Left kidney (tissue), 8 donors: ENCODE measurements at places on chromosomes 4 and X.

- no peak for DNase-seq
Measured at GRCh38 chr4:116724249-116724648, 361.1 kb downstream of the TRAM1L1 start.

- DNase-seq, result peak; percentile 49
Measured at GRCh38 chrX:119981286-119982070, 37.9 kb upstream of the NKAP start.

DNA sequence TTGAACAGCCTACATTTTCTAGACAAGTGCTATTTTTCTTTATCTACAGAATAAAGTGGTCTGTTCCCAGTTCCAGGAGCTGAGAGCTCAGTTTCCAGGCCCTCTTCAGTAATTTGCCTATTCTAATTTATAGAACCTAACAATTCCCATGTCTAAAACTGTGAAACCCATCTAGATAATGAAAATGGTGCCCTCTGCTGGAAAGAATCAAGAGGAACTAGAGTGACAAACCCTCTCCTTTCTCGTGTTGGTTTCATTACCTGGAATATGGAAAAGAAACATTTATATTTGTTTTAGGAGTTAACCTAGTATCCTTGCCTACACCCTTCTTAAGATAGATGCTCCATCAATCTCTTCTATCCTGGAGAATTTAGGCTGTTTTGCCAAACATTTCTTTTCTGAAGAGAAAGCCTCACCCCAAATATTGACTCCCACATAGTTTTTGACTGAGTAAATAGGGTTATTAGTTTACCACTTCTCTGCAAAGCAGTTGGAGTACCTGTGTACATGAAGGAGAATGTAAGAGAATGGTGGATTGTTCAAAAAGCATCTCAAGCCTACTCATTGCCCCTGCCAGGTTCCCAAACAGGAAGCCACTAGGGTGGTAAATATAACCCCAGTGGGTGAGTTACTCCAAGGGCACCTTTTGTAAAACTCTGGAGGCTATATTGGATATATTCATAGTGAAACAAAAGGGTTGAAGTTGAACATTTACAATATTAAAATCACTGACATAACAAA, 121.6 kb downstream of the RASL11B start:
- DNase-seq, result peak; percentile 76

- no peak for DNase-seq
Measured at GRCh38 chr4:115437739-115438138, 324.3 kb upstream of the NDST4 start.

- DNase-seq, result no peak
Measured at GRCh38 chr4:72209600-72209999, 177.8 kb downstream of the NPFFR2 start.

- no peak for DNase-seq
Measured at GRCh38 chrX:120365320-120365719, 3.4 kb downstream of the ATP1B4 start.

DNA sequence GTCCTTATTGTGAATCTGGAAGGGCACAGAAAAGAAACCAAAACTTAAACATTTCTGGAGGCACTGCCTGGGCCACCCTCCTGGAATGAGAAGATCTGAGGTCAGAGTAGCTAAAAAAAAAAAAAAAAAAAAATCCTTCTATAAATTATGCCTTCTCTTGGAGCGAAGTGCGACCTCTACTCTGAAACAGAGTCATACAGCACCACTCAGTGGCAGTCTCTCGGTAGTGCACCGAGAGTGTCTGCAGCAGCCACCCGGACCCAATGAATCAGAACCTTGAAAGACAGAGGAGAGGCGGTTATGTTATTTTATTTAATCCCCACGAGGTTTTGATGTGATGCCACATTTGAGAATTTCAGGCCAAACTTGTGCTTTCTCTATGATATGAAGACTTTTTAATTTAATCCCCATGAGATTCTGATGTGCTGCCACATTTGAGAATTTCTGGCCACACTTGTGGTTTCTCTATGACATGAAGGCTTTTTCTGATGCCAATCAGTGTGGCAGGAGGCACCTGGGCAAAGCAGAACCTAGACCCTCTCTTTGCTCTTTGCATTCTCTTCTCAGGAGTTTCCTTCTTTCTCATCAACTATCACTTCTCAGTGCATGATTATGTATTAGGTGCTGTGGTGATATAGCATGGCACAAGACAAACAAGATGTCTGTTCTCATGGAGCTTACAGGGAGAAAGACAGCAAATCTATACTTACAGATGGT, 5.6 kb upstream of the CT47C1 start:
- DNase-seq, result peak; percentile 37

- peak; percentile 59 for DNase-seq
Measured at GRCh38 chr4:3715061-3715854, 50.9 kb upstream of the ADRA2C start.

- no peak for DNase-seq
Measured at GRCh38 chrX:17836830-17837229, 24.3 kb downstream of the RAI2 start.

GRCh38 chrX:63935835-63936234, 150.8 kb upstream of the ARHGEF9 start:
- DNase-seq, result no peak
